Cortex of kidney (tissue), 1 donor: ENCODE measurements at places on chromosomes 4 and X.

- DNase-seq, result no peak
Measured at GRCh38 chrX:153669901-153670731, 3.5 kb downstream of the PNCK start.

- no peak for DNase-seq
Measured at GRCh38 chrX:128057421-128057820, 5.2 kb upstream of the ACTRT1 start.

- no peak for DNase-seq
Measured at GRCh38 chr4:2792711-2793585, at the start of gene SH3BP2. SH3BP2 (plus strand) TSS chr4:2793085; CDS start chr4:2820618, 27,533 bp downstream.

- DNase-seq, result no peak
Measured at GRCh38 chr4:8181844-8182243, 17.2 kb upstream of the SH3TC1 start.

DNA sequence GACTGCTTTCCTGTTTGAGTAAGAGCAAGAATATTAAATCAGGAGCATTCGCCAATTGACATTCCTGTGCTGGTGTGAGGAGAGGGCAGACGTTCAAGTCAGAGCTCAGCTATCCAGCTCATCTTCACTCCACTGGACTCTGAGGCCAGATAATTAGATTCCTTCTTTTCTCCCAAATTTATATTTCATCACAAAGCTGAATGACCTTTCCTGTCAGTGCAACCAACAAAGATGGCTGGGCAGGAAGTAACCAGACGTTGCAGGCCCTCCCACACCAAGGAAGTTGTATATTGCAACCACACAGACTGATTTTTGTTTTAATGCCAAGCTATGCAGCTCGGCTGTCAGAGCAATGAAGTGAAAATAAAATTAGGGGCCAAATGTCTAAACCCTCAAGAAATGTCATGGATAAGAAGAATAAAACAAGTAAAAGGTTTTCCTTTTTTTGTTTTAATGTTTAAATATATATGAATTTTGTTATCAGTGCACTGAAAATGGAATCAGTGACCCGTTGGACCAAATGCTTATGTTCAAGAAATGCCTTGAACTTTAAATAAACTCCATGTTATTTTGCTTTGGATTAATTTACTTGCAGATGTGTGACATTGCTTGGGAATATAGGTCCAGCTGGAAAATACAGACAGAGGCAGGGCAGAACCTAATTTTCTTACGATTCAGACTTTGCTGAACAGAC, 578.9 kb upstream of the FAT1 start:
- DNase-seq, result no peak

- DNase-seq, result no peak
Measured at GRCh38 chrX:74280759-74281158, 23.2 kb upstream of the ZCCHC13 start.

GRCh38 chr4:176642472-176642871, 150.2 kb downstream of the VEGFC start:
- no peak for DNase-seq

GRCh38 chrX:137236837-137237236, 203.0 kb upstream of the GPR101 start:
- no peak for DNase-seq
